ENCODE measurements at places on chromosomes 12 and 14. TPM values are rescaled to one million over a fixed set of nuclear protein-coding genes. Genes with fewer than 3 reads are reported as not detected.
A peak's percentile ranks its signal among the peaks of the same experiment; 100 is the strongest.

LPAR5 gene
- total RNA-seq = 4.1 TPM

RNASE2 gene
- total RNA-seq = not detected

KRT4 gene
- total RNA-seq = not detected

GABARAPL1 gene
- total RNA-seq = 20.3 TPM

DHRS1 gene
- 28.5 TPM for total RNA-seq

- H3K4me1 ChIP-seq = no peaks in the 10 kb centered on the region
- H3K4me3 ChIP-seq = no peak overlapping the region
- no peak overlapping the region for H3K27ac ChIP-seq
- H3K27me3 ChIP-seq = peaks cover 4% of the 10 kb centered on the region
- DNase-seq = no peak
These were observed 280.0 kb upstream of the RTL1 start for GRCh38 chr14:101183376-101184103.

DNA sequence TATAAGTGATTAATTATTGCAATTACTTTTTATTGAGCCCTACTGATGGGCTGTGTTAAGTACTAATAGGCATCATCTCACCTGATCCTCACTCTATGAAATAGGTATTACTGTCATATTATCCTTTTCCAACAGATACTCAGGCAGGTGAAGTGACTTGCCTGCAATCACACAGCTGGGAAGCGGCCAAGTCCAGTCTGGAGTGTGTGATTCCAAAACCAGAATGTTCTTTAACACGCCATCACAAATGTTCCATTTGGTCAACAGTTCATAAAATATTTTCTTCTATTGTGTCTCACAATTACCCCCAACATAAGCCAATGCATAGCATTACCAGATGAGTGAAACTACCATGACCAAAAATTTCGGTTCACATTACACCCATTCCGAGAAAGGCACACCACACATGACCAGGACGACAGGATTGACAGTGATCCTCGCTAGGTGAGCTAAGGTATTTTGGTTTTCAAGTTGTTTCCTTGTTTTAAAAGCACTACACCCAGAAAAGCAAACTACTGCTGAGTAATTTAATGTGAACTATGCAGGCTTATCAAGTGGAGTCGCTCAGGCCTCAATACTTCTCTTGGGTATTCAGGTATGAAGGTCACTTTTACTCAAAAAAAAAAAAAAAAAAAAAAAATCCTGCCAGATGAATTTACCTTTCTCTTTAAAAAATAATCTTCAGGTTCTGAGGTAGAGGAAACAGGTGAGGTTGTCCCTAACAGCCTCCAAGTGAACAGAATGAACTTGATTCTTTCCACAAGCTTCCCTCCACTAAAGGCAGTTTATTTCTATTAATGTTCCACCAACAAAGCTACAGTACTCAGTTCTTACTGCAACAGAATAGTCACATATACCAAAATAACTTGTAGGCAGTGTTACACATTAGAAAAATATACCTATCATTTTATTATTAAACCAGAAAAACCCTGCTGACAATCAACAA, 2.4 kb downstream of the VPS37B start:
- peaks cover 97% of the 10 kb centered on the region for H3K4me1 ChIP-seq
- H3K4me3 ChIP-seq = peak overlapping the region; percentile 44
- H3K27ac ChIP-seq = peak overlapping the region; percentile 8
- H3K36me3 ChIP-seq = peaks cover 5% of the 10 kb centered on the region
- peaks cover 13% of the 10 kb centered on the region for H3K27me3 ChIP-seq
- no peak for DNase-seq

DNA sequence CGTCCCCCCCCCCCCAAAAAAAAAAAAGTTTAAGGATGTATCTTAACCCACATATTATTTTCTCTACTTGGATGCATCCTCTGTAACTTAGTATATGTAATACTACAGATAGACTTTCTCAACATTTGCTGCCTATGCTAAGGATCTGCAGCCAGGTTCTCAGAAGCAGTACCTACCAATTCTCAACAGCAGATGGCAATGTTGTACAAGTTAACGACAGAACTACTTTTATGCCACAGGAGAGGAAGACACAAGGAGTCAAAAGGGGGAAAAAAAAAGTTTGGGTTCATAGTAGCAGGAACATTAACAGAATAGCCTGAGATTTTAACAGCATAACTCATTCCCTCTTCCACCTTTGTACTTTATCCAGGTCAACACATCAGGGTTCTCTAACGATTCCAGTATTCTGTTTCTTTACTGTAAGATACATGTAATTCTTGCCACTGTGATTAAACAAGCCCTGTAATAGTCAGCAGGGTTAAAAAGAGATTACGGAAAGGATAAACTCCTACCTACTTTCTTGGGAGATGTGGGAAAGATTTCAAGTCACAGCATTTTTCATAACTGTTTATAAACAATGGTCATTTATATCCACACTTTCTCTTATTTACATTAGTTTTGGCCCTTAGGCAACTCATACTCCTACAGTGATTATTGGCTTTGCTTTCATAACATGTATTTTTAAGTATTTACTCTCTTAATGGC, 5.7 kb upstream of the NEK9 start:
- H3K4me3 ChIP-seq = no peak overlapping the region
- no peaks in the 10 kb centered on the region for H3K27me3 ChIP-seq
- H3K4me1 ChIP-seq = peaks cover 19% of the 10 kb centered on the region
- DNase-seq = peak; percentile 67
- H3K36me3 ChIP-seq = peaks cover 18% of the 10 kb centered on the region

DNA sequence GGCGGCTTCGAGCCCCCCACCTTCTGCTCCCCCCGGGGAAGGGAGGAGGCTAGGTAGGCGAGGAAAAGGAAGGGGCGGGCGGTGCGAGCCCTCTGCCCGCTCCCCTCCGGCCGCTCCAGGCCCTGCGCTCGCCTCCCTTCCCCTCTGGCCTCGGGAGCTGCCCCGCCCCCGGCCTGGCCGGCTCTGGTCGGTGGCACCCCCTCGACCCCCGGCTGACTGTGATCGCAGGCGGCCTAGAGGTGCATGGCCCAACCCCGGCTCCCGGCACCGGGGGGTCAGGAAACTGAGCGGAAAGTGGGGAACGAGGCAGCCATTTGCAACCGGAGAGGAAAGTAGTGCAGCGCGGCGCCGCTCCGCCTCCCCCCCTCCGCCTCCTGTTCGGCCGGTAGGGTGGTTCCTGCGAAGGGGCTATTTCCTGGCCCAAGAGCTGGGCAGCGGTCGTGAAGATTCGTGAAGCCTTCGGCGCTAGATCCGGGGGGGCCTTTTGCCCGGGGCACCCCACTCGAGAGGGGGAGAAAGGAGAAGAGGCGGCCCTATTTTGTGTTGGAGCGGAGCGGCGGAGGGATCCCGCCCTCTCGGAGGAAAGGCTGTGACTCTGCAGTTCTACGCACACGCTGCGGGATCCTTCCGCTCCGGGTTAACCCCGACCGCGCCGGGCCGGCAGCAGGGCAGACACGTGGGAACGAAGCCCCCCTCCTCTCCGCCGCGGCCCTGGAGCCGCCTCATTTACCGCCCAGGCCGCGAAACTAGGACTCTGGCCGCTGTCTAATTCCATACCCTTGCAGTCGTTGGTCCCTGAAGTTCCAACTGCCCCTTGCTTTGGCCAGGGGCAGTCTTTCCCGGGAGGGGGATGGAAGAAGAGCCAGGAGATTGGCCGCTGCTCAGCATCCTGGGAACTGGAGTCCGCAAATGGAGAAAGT, at the start of gene KMT2D:
TSS of gene KMT2D (minus strand) at position 558 of the 920 bp plus-strand sequence. CDS start 5,470 bp downstream, outside the sequence.
- H3K36me3 ChIP-seq = peaks cover 2% of the 10 kb centered on the region
- peak within 1 kb of the TSS; percentile 95 for H3K4me3 ChIP-seq
- H3K27me3 ChIP-seq = no peaks in the 10 kb centered on the region
- peaks cover 53% of the 10 kb centered on the region for H3K4me1 ChIP-seq

DNA sequence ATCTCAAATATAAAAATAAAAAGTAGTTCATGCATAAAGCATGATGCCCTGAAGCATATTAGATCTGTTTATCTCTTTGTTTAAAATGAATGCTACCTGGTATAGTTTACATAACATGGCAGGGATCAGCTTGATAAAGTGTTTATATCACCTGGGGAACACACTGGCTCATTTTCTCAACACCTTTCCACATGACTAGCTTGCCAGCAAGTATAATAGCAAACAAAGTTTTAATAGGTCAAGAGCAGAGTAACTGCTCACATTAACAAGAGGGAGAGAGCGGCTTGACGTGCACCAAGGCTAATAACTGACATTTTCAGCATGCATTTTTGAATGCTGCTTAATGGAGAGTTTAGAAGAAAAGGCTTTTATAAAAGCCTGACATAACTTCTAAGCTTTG, 246.4 kb downstream of the EGLN3 start:
- no peak overlapping the region for H3K27ac ChIP-seq
- H3K27me3 ChIP-seq = peaks cover 10% of the 10 kb centered on the region
- no peaks in the 10 kb centered on the region for H3K4me1 ChIP-seq

DNA sequence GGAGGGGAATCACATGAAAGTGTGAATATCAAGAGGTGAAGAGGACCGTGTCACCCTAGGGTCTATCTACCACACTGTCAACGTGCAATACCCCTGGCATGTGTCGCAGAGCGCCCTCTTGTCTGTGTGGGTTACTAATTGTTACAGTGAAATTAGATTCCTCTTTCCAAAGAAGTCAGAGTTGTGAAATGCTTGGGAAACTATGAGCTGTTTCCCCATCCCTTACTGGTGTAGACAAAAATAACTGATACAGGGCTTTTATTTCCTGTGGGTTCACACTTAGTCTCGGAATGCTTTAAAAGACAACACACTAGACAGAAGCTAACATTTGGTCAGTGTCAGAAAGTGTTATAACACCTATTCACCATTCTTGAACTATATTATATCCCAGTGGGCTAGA, 597.3 kb downstream of the NRXN3 start:
- H3K4me1 ChIP-seq = no peaks in the 10 kb centered on the region
- H3K27me3 ChIP-seq = no peaks in the 10 kb centered on the region
- H3K36me3 ChIP-seq = no peaks in the 10 kb centered on the region
- DNase-seq = no peak

DNA sequence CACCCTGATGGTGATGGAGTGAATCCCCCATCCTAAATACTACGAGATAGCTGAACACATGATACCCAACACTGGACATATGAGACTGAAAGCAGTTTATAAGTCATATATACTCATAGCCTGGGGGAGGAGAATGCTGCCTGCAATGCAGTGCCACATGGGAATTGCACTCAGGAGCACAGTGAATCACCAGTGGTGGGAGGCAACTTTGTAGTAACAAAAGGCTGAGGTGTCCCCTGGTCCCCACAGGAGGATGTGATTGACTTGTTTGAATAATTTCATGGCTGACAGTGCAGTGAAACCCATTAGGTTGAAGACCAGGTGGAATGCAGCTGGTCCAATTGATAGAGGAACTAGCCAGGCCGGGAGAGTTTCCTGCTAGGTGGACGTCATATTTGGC, 20.2 kb downstream of the CCDC38 start:
- no peak overlapping the region for H3K4me3 ChIP-seq
- no peak overlapping the region for H3K27ac ChIP-seq
- no peaks in the 10 kb centered on the region for H3K27me3 ChIP-seq
- H3K36me3 ChIP-seq = no peaks in the 10 kb centered on the region
- no peak for DNase-seq

DNA sequence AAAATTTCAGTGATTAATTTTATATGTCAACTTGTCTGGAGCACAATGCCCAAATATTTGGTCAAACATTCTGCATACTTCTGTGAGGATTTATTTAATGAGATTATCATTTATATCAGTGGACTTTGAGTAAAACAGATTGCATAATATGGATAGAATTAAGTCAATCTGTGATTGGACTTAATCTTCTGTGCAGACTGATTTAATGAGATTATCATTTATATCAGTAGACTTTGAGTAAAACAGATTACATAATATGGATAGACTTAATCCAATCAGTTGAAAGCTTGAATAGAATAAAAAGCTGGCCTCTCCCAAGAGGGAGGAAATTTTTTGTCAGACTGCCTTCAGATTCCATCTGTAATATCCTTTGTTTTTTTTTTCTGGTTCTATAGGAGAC, 1413.2 kb downstream of the LRFN5 start:
- H3K27me3 ChIP-seq = no peaks in the 10 kb centered on the region
- H3K36me3 ChIP-seq = no peaks in the 10 kb centered on the region
- no peak for DNase-seq
- H3K4me3 ChIP-seq = no peak overlapping the region
- no peak overlapping the region for H3K27ac ChIP-seq
- no peaks in the 10 kb centered on the region for H3K4me1 ChIP-seq

- H3K36me3 ChIP-seq = peaks cover 1% of the 10 kb centered on the region
- DNase-seq = no peak
- peaks cover 45% of the 10 kb centered on the region for H3K27me3 ChIP-seq
- H3K27ac ChIP-seq = no peak overlapping the region
These were observed 182.1 kb upstream of the HMGA2 start for GRCh38 chr12:65642061-65642661.

- DNase-seq = no peak
- H3K36me3 ChIP-seq = no peaks in the 10 kb centered on the region
These were observed 202.3 kb downstream of the NUAK1 start for GRCh38 chr12:105936496-105936895.

GRCh38 chr12:65025136-65025535, 96.0 kb downstream of the WIF1 start:
- DNase-seq = no peak
- no peaks in the 10 kb centered on the region for H3K4me1 ChIP-seq
- no peak overlapping the region for H3K4me3 ChIP-seq
- H3K27me3 ChIP-seq = peaks cover 16% of the 10 kb centered on the region

GRCh38 chr12:80058586-80058985, 40.8 kb upstream of the OTOGL start:
- no peaks in the 10 kb centered on the region for H3K4me1 ChIP-seq
- no peak for DNase-seq
- no peak overlapping the region for H3K4me3 ChIP-seq
- no peaks in the 10 kb centered on the region for H3K36me3 ChIP-seq
- no peaks in the 10 kb centered on the region for H3K27me3 ChIP-seq
- no peak overlapping the region for H3K27ac ChIP-seq

GRCh38 chr14:73500360-73500759, 9.6 kb downstream of the RIOX1 start:
- H3K36me3 ChIP-seq = no peaks in the 10 kb centered on the region
- H3K27ac ChIP-seq = no peak overlapping the region
- H3K4me1 ChIP-seq = peaks cover 6% of the 10 kb centered on the region

DNA sequence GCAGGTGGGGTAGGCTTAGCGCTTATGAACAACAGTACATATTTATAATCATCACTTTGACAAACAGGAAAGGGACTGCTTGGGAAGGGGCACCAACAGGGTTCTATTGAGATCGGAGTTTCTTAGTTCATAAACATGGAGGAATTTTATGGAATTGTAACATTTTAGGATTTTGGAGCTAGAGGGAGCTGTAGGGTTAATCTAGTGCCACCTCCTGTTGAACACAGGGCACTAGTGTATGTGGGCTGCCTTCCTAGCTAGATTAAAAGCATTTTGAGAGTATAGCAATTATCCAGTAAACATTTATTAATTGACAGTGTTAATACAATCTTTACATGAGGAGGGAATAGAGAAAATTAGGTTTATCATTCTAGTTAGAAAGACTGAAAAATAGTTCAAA, 23.1 kb upstream of the TBC1D30 start:
- peaks cover 37% of the 10 kb centered on the region for H3K27me3 ChIP-seq
- H3K27ac ChIP-seq = no peak overlapping the region
- no peaks in the 10 kb centered on the region for H3K4me1 ChIP-seq
- no peak overlapping the region for H3K4me3 ChIP-seq

DNA sequence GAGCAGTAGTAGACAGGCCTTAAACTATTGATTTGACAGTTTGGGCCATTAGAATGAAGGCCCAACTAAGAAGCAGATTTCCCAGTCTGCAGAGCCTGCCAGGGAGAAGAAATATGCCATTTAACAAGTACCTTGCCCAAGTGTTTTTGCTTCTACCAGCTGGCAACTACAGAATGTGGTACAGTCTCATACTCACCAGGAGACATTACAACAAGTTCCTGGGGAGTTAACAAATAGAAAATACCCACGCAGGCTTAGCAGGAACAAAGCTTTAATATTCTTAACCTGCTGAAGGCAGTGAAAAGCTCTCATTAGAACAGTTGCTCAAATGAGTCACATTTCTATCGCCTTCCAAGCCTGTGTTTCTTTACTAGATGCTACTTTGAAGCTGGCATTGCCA, 241.0 kb downstream of the TMEM117 start:
- H3K4me3 ChIP-seq = no peak overlapping the region
- H3K36me3 ChIP-seq = peaks cover 2% of the 10 kb centered on the region
- H3K4me1 ChIP-seq = no peaks in the 10 kb centered on the region
- no peak for DNase-seq
- no peaks in the 10 kb centered on the region for H3K27me3 ChIP-seq
- H3K27ac ChIP-seq = no peak overlapping the region

Measured in activated T-cell treated with anti-CD3 and anti-CD28 coated beads, Interleukin-2, amount 50 U/mL, for 72 hours (primary cell).